ENCODE measurements at places on chromosomes 12 and 14. TPM values are rescaled to one million over a fixed set of nuclear protein-coding genes. Genes with fewer than 3 reads are reported as not detected.

DNA sequence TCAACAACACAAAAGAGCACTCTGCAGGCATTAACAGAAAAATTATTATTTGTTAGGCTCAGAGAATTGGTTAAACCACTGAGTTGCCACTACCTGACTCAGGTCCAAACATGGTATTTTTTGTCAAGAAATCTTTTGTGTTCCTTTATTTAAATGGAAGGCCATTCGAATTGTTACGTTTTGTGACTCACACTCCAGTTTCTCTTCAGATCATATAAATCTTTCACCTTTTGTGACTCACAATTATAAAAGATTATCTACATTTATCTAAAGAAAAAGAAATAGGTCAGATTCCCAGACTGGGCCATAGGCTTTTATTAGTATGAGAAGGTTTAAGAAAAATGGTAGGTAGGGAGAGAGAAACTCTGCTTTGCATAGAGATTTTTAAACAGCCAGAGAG lies 669.8 kb downstream of the GALC start:
- ATAC-seq: no peak

DNA sequence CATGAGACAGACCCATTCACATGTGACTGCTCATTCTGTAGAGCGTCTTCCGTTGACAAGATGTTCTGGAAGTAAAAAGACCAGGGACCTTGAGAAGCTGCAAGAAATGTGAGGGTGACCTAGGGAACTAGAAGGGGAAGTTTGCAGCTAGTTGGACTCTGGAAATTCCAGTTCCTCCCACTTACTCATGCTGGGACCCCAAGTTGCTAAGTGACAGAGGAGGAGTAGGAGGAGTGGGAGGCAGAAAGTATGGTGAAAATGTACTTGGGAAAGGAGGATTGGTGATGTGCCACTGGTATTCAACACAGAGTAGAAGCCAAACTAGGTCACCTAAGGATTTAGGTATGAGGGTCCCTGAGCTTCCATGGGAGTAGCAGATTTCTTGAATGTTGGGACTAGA lies 132.4 kb downstream of the KCNA5 start:
- ATAC-seq: no peak

- ATAC-seq: no peak
Observed at GRCh38 chr14:104676130-104676693, 13.2 kb upstream of the INF2 start.

GRCh38 chr14:89327771-89328212 lies 89.2 kb downstream of the FOXN3 start:
- ATAC-seq: no peak

DNA sequence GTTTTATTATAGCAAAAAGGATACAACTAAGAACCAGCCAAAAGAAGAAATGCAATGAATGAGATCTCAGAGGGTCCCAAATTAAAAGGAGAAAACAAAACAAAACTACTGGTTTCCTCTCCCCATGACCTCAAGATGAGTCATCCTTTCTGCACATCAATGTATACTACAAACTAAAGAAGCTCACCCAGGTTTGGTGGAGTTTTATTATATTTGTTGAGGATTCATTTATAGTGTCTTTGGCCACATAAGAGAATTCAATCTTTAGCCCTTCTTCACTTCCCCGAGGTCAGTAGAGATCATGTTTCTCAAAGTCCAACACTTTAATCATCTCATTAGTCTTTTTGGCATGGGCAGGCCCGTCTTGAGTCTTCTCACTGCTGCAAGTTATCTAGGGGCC lies 210.6 kb downstream of the SLC6A15 start:
- no peak for ATAC-seq

DNA sequence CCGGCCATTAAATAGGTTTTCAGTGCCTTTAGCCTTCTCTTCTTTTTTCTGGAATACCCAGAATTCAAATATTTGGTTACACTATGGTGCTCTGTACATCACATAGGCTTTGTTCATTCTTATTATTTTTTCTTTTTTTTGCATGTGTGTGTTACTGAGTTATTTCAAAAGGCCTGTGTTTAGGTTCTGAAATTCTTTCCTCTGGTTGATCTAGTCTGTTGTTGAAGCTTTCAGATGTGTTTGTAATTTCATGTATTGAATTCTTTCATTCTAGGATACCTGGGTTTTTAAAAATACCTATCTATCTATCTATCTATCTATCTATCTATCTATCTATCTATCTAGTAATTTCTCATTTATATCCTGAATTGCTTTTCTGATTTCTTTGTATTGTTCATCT lies 66.9 kb downstream of the FBXO33 start:
- ATAC-seq: no peak

- no peak for ATAC-seq
Observed at GRCh38 chr12:103901518-103902173, 28.6 kb upstream of the HSP90B1 start.

DNA sequence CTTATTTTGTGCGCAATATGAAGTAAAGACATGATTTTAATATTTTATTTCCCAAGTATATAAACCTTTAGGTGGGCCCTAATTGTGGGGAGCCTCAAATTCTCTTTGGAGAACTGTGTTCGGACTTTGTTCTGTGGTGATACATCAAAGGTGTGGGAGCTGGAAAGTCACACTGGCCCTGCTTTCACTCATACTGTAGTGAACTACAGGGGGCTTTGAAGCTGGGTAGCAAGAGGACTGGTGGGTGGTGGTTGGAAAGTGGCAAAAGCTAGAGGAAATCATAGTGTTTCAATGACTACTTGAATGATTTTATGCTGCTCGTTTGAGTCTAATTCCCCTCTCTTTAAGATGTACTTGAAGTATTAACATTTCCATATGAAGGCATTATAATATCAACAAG lies 13.2 kb downstream of the TTC6 start:
- no peak for ATAC-seq

DNA sequence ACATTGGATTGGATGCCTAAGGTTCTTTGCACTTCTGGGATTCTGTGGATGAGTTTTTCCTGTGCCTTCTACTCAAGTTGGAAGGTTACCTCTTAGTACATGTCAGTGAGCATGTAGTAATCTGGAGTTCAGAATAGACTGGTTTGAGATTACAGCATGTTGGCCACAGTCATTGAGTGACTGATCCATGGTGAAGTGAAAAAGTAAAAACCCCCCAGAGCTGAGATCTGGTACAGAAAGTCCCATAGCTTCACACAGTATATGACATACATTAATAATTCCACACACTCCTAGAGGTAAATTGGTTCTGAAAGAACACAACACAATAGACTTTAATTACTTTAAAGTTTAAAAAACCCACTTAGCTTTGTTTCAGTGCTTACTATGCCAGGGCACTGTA lies 11.9 kb upstream of the CCND2 start:
- no peak for ATAC-seq

GRCh38 chr14:24990050-24990449 lies 59.9 kb downstream of the STXBP6 start:
- ATAC-seq: no peak

GRCh38 chr14:25222256-25222655 lies 172.3 kb upstream of the STXBP6 start:
- ATAC-seq: peak; percentile 93

- ATAC-seq: no peak
Observed at GRCh38 chr14:64955297-64955696, 12.8 kb upstream of the GPX2 start.

Gene MYL2
- total RNA-seq: 0.62 TPM

Gene FAM181A
- 8.3 TPM for total RNA-seq

Gene RGS6
- total RNA-seq: 0.43 TPM
